Lower lobe of right lung (tissue), 2 donors: ENCODE measurements at places on chromosomes 7 and 10. TPM values are rescaled to one million over a fixed set of nuclear protein-coding genes. Genes with fewer than 3 reads are reported as not detected.

The TMEM213 gene
- 1.9 TPM for total RNA-seq

The PLEKHA1 gene
- 46.1 TPM for total RNA-seq

The SEMA3E gene
- 8.8 TPM for total RNA-seq

The TMEM273 gene
- total RNA-seq = 48.5 TPM

The NRBF2 gene
- total RNA-seq = 24.3 TPM

The TFPI2 gene
- total RNA-seq = 1.9 TPM

The INSIG1 gene
- total RNA-seq = 70.9 TPM

The CBX3 gene
- total RNA-seq = 94.3 TPM

The UNC5B gene
- 22.2 TPM for total RNA-seq

The HKDC1 gene
- 5.9 TPM for total RNA-seq

The ACBD7 gene
- total RNA-seq = not detected

The ZC3HAV1L gene
- 7.1 TPM for total RNA-seq

The MAPK8 gene
- 47.9 TPM for total RNA-seq

- no peak for DNase-seq
- H3K4me1 ChIP-seq = peaks cover 4% of the 10 kb centered on the region
- H3K27ac ChIP-seq = no peak overlapping the region
- H3K27me3 ChIP-seq = no peaks in the 10 kb centered on the region
- H3K36me3 ChIP-seq = no peaks in the 10 kb centered on the region
These were observed 159.7 kb downstream of the ADK start for GRCh38 chr10:74310652-74311257.

- peaks cover 4% of the 10 kb centered on the region for H3K4me1 ChIP-seq
- H3K4me3 ChIP-seq = no peak overlapping the region
These were observed 174.9 kb downstream of the LRMDA start for GRCh38 chr10:75606203-75606779.

GRCh38 chr10:35409808-35410207 is 73.5 kb downstream of the CCNY start:
- H3K27me3 ChIP-seq = no peaks in the 10 kb centered on the region
- DNase-seq = no peak
- H3K36me3 ChIP-seq = no peaks in the 10 kb centered on the region
- H3K4me1 ChIP-seq = peaks cover 42% of the 10 kb centered on the region
- H3K4me3 ChIP-seq = no peak overlapping the region

GRCh38 chr7:4023502-4023901 is 658.6 kb upstream of the FOXK1 start:
- no peaks in the 10 kb centered on the region for H3K4me1 ChIP-seq
- H3K36me3 ChIP-seq = no peaks in the 10 kb centered on the region
- no peak overlapping the region for H3K4me3 ChIP-seq
- H3K27ac ChIP-seq = no peak overlapping the region
- H3K27me3 ChIP-seq = no peaks in the 10 kb centered on the region

DNA sequence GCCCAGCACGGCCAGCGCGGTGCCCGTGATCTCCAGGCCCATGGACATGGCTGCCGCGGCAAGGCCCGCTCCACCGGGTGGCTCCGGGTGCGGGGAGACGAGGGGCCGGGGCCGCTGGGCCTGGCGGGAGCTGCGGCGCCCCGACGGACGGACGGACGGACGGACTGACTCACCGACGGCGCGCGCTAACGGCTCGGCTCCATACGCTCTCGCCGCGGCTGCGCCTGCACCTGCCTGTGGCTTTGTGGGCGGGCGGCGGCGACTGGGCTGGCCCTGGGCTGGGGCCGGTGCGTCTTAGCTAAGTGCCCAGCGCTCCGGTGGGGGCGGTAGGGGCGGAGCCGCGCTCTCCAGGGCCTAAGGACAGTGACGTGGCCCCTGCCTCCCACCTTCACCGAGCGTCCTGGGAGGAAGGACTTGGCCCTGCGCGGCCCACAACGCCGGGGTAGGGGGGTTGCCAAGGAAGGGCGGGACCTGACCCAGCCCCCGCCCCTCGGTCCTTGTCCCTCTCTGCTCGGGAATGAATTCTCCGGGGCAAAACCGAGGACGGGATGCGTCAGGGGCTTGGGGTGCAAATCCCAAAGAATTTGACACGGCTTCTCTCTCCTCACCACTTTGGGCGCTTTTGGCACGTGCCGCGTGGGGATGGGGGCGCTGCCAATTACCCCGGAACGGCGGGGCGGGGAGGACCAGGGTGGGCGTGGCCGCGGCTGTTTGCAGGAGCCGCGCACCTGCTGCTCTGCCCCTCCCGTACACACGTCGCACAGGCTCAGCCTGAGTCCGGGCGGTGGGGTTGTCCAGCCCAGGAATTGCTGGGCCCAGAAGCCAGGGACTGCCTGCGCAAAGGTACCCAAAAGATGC is at the start of gene CLDN3:
CLDN3 (minus strand) TSS at position 269 of the 858 bp plus-strand sequence; CDS start at position 48, 221 bp downstream.
- peaks cover 41% of the 10 kb centered on the region for H3K27me3 ChIP-seq
- H3K36me3 ChIP-seq = no peaks in the 10 kb centered on the region
- peak; percentile 93 for DNase-seq
- peak within 1 kb of the TSS; percentile 52 for H3K4me3 ChIP-seq
- H3K4me1 ChIP-seq = peaks cover 13% of the 10 kb centered on the region
- peak within 1 kb of the TSS; percentile 81 for H3K27ac ChIP-seq

DNA sequence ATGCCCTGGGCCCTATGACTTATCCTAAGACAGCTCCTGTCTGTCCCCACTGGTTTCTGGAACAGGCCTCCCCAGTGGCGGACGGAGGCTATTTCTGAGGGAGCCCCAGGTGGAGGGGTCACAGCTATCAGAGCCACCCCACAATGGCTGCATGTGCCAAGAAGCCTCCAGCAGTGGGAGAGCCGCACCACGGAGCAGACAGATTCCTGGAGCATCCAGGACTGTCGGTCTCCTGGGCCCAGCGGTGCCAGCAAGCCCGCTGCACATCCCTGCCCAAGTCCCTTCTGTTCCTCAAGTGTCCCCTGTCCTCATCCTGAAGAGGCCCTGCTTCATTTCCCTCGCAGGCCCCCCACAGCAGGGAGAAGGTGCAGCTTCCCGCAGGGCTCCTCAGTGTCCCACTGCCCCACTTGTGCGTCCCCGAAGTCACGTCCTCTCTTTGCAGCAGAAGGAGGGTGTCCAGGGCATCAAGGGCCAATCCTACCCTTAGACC is 193.0 kb upstream of the SHH start:
- no peak overlapping the region for H3K27ac ChIP-seq
- no peaks in the 10 kb centered on the region for H3K27me3 ChIP-seq
- no peaks in the 10 kb centered on the region for H3K4me1 ChIP-seq
- DNase-seq = no peak
- no peaks in the 10 kb centered on the region for H3K36me3 ChIP-seq

DNA sequence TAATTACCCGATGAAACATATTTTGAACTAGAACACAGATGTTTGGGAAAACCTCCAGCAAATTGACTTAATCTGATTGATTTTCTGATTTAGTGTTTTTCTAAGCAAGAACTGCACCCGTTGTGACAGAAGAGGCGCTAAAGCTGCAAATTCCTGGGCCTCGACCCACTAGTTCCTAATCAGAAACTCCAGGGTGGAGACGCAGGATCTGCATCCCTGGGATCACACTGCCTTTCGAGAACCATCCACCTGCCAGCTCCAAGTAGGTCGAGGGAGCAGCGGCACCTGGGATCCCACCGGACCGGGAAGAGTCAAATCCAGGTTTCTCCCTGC is 136.8 kb upstream of the CDCA7L start:
- peak overlapping the region; percentile 81 for H3K27ac ChIP-seq
- H3K4me1 ChIP-seq = peaks cover 15% of the 10 kb centered on the region
- no peaks in the 10 kb centered on the region for H3K36me3 ChIP-seq
- no peak for DNase-seq
- H3K27me3 ChIP-seq = no peaks in the 10 kb centered on the region
- peak overlapping the region; percentile 66 for H3K4me3 ChIP-seq

DNA sequence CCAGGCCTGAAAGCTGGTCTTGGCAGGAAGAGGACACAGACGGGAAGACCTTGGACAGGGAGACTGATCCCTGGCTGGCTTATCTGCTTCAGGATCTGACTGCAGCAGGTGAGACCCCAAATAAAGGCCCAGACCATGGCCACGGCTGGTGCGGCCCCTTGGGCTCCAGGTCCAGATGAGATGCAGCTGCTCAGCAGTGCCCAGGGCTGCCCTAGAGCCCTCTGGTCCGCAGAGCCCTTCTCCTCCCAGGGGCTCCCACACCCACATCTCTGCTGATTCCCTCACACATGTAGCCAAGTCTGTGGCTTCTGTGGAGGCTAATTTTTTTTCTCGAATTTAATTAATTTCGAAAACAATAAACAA is 46.3 kb downstream of the VIPR2 start:
- H3K27me3 ChIP-seq = no peaks in the 10 kb centered on the region
- no peaks in the 10 kb centered on the region for H3K36me3 ChIP-seq
- H3K4me1 ChIP-seq = peaks cover 16% of the 10 kb centered on the region
- peak overlapping the region; percentile 31 for H3K27ac ChIP-seq

DNA sequence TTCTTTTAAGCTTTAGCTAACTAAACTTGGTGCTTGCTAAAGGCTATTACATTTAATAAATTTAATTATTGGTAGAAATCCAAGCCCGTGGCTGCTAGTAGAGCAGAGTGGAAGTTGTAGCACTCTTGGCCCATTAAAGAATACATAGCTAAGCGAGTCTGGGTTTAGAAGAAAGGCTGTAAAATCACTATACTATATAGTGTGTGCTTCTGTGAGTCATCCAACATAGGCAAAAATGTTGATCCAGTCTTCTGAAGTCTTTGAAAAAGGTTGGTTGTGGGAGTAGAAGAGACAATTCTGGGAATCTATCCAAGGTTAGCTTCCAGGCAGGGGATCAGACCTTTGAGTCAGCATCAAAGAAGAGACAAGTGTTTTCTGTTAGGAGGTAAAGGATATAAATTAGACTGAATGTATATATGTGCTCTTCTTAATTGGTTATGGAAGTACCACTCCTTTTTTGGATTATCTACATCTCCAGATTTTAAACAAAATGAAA is 664.2 kb downstream of the NXPH1 start:
- no peaks in the 10 kb centered on the region for H3K4me1 ChIP-seq
- no peak for DNase-seq
- no peak overlapping the region for H3K4me3 ChIP-seq
- H3K27ac ChIP-seq = no peak overlapping the region
- H3K36me3 ChIP-seq = no peaks in the 10 kb centered on the region

GRCh38 chr7:146057958-146058357 is 58.6 kb upstream of the CNTNAP2 start:
- no peak overlapping the region for H3K27ac ChIP-seq
- no peaks in the 10 kb centered on the region for H3K4me1 ChIP-seq
- no peaks in the 10 kb centered on the region for H3K27me3 ChIP-seq
- H3K36me3 ChIP-seq = no peaks in the 10 kb centered on the region
- no peak for DNase-seq

GRCh38 chr10:104321226-104321625 is 17.0 kb downstream of the ITPRIP start:
- no peaks in the 10 kb centered on the region for H3K27me3 ChIP-seq
- H3K36me3 ChIP-seq = peaks cover 5% of the 10 kb centered on the region
- H3K4me3 ChIP-seq = no peak overlapping the region
- DNase-seq = no peak

DNA sequence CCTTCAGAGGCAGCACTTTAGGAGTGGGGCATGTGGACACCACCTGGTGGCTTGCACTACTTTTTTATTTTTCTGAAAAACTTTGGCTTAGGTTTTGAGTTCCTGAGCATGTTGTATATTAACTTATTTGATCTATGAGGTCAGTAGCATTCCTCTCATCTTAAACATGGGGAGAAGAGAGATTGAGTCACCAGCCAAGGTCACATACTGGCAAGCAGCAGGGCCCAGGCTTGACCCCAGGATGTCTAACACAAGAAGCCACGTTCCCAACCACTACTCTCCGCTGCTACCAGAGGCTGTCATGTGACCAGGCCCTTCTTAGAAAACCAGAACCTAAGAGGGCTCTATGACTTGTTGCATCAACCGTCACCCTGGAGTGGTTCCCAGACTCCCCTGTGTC is 210.3 kb upstream of the GPR26 start:
- no peaks in the 10 kb centered on the region for H3K36me3 ChIP-seq
- H3K27ac ChIP-seq = no peak overlapping the region
- no peaks in the 10 kb centered on the region for H3K4me1 ChIP-seq
- H3K27me3 ChIP-seq = peaks cover 5% of the 10 kb centered on the region
- H3K4me3 ChIP-seq = no peak overlapping the region
- no peak for DNase-seq

DNA sequence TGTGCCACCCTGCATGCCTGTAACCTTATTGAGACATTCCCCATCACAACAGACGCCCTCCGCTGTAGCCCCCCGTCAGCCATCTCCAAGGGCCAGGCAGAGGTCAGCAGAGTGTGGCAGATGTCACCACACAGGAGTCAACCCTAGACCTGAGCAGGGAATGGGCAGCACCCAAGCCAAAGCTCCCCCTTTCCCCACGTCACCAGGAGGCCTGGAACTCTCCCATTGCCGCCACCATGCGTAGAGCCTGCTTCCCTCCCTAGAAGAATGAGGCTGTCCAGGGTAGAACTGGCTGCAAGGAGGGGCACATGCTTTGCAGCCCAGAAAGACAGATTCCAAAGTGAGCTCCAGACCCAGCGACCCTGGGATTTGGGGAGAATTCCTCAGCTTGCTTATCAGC is 342.9 kb downstream of the TNS3 start:
- H3K27me3 ChIP-seq = no peaks in the 10 kb centered on the region
- no peak overlapping the region for H3K27ac ChIP-seq
- H3K4me3 ChIP-seq = no peak overlapping the region
- DNase-seq = no peak
- H3K4me1 ChIP-seq = no peaks in the 10 kb centered on the region

- DNase-seq = no peak
- no peaks in the 10 kb centered on the region for H3K4me1 ChIP-seq
- no peak overlapping the region for H3K4me3 ChIP-seq
- H3K27me3 ChIP-seq = peaks cover 38% of the 10 kb centered on the region
- H3K27ac ChIP-seq = no peak overlapping the region
These were observed 27.1 kb upstream of the ZFAND2A start for GRCh38 chr7:1187127-1187526.

DNA sequence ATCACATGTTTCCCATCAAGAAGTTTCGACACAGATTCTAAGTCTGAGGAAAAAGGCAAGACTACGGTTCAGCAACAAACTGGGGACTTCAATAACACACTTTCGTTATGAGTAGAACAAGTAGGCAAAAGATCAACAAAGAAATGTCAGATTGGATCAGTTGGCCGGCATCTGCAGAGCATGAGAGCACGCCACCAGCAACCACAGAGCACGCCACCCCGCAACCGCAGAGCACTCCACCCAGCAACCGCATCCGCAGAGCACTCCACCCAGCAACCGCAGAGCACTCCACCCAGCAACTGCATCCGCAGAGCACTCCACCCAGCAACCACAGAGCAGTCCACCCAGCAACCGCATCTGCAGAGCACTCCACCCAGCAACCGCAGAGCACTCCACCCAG is 89.7 kb upstream of the FAM20C start:
- DNase-seq = no peak
- H3K27me3 ChIP-seq = no peaks in the 10 kb centered on the region
- no peaks in the 10 kb centered on the region for H3K4me1 ChIP-seq
- H3K4me3 ChIP-seq = no peak overlapping the region
- no peaks in the 10 kb centered on the region for H3K36me3 ChIP-seq
- H3K27ac ChIP-seq = no peak overlapping the region
